ENCODE measurements at places on chromosomes 4 and X.

DNA sequence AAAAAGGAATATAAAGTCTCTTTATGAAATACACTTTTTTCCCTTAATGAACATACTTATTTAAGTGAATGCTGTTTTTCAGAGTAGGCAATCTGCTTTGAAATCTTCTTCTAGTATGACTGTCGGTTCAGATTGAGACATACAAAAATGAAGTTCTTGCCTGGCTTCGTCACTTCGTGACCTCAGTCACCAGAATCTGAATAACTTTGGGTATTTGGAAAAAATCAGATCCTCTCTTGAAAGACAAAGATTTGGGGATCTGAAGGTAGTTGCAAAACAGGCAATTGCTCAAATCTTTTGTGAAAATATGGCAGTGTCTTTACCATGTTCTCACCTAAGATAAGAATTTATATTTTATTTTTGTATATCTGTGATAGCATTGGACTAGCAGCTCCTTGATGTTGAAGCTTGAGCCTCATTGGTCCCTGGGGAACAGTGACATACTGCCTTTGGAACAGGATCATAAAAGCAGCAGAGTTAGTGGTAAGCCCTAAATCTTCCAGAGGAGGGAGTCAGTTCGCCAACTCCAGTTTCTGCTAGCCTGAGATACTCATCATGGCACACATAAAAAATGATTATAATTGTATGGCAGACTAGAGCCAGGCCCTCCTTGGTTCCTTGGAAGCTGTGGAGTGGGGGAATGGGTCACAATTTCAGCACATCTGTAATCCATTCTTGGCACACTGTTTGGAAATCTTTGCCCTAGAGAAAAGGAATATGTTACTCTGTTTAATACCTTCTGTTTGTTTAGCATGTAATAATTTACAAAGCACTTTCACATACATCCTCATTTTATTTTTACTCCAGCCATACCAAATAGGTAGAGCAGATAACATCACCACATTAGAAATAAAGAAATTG, 5.0 kb downstream of the ARFIP1 start:
- DNase-seq: no peak

GRCh38 chr4:127748957-127749356, 18.8 kb downstream of the SLC25A31 start:
- no peak for DNase-seq

DNA sequence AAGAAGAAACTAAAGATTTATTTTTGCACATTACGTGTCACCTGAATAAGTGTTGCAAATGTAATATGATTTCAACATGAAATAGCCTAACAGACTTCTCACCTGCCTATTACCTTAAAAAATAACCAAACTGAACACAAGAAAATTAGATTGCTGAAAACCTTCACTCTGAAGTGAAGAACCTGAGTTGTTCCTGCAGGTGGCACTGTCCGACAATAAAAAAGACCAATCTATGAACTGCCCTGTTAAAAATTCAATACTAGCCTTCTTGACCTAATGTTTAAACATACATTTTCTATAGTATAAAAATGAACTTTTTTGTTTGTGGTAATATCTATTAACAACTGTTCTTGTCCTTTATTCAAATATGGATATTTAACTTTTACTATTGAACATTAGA, 69.2 kb upstream of the PNPLA4 start:
- DNase-seq: no peak

GRCh38 chr4:11839889-11840288, 411.2 kb upstream of the HS3ST1 start:
- no peak for DNase-seq

DNA sequence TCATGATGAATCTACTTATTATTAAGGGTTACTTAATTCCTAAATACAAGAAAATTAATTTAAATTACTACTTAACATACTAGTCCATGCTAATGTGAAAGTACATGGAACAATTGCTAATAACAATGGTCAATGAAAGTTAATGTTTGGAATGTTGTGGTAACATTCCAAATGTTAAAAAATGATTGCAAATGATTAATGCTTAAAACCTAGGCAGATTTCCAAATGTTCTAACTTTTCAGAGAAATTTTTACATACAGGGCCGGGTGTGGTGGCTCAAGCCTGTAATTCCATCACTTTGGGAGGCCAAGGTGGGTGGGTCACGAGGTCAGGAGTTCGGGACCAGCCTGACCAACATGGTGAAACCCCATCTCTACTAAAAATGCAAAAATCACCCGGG, 1851.3 kb upstream of the PCDH7 start:
- DNase-seq: no peak

DNA sequence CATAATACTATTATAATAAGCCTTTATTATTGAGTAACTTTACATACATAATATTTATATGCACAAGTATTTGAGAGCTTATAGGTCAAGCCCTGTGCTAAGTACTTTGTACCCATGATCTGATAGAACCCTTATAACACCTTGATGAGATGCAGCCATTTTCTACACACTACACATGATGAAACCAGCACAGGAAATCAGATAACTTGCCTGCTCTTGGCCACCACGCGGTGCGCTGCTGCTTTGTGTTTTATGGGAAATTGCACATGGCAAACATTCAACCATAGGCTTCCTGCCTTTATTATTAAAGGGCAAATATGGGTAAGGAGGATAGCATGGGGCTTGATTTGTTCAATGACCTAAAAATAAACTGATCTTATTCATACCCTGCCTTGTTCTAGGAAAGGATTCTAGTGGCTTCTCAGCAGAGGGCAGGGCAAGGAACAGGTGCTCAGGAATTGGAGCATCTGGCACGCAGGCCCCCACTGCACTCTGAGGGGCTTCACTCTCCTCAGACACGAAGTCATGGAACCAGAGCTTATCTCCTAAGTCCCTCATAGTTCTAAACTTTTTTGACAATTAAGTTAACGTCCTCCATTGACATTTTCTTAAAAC, 31.6 kb upstream of the NAP1L5 start:
- DNase-seq: no peak

GRCh38 chr4:47075262-47075661, 43.9 kb downstream of the GABRB1 start:
- no peak for DNase-seq

- no peak for DNase-seq
Observed at GRCh38 chr4:172596206-172596605, 572.4 kb upstream of the GALNT7 start.

GRCh38 chrX:42664680-42665079, 113.3 kb downstream of the PPP1R2C start:
- DNase-seq: no peak

DNA sequence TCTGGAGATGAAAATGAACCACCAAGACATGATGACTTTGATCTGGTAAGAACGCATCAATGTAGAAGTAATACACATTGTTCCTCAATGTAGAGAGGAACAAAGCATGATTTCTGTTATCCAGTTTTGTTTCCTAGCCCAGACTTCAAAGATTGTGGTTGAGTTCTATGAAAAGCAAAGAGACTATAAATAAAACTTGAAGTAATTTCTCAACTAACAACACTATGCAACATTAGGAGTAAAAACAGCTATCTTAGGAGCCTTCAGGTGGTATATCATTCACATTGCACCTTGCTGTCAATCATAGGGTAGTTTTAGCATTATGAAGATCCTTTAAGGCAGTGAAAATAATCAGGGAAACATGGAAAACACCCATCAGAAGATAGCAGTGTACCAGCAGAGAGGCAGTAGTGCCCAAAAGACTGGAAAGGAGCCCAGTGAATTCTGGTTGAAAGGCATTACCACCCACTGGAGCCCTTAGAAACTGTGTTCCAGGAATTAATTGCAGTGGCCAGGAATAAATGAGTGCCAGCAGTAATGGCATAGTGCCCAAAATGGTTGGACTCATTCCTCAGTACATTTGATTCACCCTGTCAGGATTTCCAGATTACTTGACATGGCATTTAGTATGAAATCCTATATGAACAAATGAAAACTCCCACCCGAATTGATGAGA, 300.7 kb upstream of the CXXC4 start:
- DNase-seq: no peak

- DNase-seq: no peak
Observed at GRCh38 chr4:110915301-110915700, 292.4 kb upstream of the PITX2 start.

DNA sequence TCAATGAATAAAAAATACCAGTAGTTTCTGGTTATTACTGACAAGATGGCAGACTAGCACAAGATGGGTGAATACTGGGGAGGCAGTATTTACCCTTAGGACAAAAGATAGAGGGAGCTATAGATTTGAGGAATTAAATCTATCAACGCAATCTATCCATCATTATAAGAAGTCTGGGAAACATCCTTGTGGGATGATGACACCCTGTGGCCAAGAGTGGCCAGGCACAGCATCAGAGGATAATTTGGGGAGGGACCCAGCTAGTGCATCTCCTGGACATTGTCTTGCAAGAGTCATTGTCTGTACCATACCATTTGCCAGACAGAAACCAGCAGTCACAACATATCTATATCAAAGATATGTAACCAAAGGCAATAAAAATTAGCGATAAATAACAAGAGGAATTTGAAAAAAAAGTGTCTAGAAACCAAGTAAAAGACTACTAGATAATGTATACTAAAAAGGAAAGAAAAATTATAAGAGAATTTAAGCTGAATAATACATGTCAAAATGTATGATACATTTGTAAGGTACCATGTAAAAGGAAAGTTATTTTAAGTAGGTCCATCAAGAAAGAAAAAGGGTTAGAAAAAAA, 22.9 kb downstream of the KCTD8 start:
- DNase-seq: no peak

DNA sequence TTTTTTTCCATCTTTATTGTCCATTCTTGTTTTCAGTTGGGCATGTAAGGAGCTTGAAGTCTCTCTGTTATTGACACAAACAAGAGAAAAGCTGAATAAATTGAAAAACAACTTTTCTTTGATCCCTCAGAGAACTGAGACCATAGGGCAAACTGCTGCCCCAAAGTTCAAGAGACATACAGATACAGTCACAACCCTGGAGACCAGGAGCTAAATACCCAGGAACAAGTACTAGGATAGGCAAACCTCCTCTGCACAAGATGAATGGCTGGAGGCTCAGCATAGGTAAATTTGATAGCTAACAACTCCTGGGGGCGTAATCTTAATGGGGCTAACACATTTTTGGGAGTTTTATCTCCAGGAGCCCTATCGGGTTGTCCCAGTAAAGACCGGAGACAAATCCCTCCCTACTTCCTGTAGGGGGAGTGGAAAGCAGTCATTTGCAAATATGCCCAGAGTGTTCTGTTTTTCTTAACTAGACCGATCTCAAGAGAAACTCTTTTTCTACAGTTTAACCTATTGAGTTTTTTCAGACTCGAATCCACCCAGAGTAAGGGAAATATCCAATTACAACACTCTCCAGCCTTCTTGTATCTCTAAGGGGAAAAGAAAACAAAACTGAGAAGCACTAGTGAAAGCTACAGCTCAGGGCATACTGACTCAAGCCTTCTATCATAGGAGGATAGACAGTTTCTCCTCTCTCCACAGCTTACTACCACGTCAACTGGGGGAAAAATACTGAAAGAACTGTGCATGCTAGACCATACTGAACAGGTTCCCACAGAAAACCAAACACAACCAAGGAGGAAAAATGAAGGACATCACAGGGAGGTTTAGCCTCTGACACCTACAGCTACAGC, 23.1 kb downstream of the MAGEA8 start:
- no peak for DNase-seq
